Fibroblast of lung (primary cell): ENCODE measurements at places on chromosomes 12 and 14.
A peak's percentile ranks its signal among the peaks of the same experiment; 100 is the strongest.

DNA sequence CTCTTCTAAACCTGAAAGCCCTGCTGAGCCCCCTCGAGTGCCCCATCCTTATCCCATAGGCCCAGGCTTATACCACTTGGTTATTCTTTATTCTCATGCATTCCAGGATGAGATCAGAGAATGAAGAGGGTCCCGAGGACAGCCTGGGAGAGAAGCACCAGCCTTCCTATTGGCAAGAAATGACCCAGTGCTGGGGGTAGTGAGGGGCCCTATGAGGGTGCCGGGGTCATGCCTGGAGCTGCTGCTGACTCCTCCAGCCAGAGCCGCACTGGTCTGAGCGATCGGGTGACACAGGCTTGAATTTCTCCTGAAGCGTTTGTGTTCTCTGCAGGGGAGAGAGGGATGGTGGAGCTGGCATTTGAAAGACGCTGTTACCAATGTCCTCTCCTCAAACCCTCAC is 18.1 kb downstream of the MORN3 start:
- no peak for DNase-seq

- no peak for DNase-seq
Measured at GRCh38 chr12:106953352-106954250, 2.1 kb upstream of the TMEM263 start.

- peak; percentile 31 for DNase-seq
Measured at GRCh38 chr12:45122768-45123380, 72.0 kb upstream of the DBX2 start.

- DNase-seq = no peak
Measured at GRCh38 chr12:102687523-102687922, 207.2 kb upstream of the IGF1 start.

DNA sequence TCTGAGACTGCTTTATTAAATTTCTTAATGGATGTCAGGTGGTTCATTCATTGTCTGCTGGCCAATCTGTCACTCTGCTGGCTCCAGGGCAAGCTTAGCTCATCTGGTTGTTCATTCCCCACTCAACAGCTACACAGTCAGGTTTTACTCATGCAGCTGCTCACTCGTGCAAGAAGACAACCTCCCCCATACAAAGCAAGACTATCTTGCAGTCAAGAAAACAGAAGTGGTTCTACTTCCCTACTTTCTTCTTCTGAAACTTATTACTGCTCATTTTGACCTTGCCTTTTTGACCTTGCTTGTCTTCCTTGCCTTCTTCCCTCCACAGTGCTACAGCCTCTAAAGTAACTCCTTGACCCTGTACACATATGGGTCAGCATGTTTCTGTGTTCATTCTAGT is 277.9 kb downstream of the SSPN start:
- DNase-seq = no peak

DNA sequence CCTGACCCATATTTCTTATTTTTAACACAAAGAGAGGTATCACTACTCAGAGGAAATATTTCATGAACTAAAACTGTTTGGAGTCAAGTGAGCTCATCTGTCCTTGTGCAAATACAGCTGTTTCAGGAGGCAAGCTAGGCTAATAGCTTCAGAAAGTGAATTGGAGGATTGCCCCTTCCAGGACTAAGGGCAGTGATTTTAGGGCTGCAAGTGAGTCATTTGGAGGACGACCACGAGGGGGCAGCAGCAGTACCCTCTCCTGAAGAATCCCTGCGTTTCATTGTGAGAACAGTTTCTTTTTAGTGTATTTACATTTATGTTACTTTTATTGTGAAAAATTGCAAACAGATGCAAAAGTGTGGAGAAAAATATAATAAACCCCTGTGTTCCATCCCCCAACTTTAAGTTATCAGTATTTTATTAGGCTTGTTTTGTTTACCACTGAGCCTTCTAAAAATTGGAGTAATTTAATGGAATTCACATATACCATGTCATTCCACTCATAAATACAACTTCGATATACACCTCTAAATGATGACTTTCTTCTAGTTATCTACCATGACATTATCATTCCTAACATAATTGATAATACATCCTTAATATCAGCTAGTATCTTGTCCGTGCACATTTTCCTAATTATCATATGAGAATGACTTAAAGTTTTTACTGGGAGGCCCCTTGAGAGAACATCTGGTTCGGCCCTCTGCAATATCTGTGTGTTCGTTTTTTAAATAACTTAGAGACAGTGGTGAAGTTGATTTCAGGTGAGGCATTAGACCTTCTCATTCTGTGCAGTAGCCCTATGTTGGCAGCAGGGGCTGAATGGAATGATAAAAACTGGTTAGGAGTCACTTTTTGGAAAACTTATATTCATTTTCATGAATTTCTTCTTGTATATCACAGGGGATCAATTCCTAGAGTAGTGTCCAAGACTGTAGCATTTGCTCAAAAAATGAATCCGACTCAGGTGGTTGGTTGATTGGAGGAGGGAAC is 13.7 kb downstream of the FOXJ2 start:
- DNase-seq = peak; percentile 89

GRCh38 chr14:79248126-79248525 is 963.2 kb downstream of the DIO2 start:
- no peak for DNase-seq

DNA sequence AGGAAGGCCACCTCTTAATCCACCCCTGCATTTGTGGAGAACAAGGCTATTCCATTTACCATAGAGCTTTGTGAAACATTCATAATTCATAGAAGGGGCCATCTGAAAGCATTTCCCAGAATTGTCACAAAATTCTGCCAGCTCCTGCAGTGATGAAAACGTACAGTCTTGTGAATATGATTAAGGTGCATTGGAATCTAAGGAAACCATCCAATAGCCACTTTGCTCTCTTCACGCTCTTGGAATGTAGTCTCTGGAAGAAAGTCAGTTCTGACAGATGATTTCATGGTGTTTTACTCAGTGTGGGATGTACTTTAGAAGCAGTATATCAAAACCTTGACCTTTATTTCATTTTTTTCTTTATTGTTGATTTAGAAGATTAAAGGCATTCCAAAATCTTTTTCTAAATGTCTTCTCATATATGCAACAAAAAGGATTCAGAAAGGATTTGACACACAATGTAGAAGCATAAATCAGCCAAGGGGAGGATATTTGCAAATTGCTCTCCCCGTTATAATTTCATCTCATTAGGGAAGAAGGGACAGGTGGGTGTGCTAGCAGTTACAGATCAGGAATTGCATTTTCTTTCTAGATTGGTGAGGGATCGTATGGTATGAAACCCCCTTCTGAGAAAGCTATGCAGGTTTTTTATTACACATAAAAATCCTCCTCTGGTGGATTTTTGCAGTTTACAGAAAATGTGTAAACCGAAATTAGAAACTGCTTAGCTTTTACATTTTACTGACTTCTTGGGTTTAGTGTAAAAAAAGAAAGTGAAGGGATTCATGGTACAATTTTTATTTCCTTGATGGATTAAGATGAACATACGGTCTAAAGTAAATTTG is 390.2 kb downstream of the LRIG3 start:
- DNase-seq = peak; percentile 97

- peak; percentile 19 for DNase-seq
Measured at GRCh38 chr12:45655186-45655585, 74.3 kb upstream of the ARID2 start.

DNA sequence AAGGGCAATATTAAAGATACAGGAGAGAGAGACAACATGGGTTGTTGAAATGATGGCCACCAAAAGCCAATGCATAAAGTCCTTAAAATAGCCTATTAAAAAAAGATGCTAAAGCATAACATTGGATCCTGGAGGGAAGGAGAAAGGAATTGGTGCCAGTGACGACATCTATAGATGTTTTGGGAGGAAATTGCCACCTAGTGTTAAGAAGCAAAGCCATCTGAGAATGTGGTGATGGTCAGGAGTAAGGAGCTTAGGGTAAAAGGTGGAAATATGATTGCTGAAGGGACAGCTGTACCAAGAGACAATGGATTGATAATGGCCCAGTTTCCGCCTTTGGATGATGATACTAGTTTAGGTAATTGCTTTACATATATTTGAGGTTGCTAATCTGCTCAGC is 85.1 kb downstream of the TMEM30B start:
- no peak for DNase-seq

DNA sequence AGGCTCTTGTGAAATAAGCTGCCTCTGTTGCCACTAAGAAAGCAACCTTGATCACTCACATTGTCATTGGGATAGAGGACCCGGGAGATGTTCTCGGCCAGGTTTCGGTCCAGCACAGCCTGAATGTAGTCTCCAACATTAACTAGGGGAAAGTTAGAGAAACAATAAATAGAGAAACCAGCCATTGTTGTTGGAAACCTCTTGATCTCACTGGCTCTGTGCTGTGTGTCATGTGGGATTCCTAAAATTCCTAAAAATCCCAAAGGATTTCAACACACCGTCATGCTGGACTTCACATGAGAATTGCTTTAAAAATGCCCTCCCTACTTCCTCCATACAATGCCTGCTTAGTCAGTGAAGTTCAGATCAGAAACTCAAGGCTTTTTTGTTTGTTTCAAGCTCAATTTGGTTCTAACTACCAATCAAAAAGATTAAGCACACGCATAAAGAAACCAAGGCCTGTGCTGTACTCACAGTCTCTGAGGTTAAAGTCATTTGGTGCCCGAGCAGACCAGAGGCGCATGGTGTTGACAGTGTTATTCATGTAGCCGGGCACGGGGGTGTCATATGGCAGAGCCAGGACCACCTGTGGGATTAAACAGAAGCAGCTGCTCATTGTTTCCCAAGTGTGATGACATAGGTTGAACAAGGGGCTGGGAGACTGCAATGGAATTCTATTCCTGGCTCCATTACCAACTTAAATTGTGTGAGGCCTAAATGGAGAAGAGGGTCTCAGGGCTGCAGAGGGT is 23.6 kb downstream of the PYGL start:
- DNase-seq = peak; percentile 78

DNA sequence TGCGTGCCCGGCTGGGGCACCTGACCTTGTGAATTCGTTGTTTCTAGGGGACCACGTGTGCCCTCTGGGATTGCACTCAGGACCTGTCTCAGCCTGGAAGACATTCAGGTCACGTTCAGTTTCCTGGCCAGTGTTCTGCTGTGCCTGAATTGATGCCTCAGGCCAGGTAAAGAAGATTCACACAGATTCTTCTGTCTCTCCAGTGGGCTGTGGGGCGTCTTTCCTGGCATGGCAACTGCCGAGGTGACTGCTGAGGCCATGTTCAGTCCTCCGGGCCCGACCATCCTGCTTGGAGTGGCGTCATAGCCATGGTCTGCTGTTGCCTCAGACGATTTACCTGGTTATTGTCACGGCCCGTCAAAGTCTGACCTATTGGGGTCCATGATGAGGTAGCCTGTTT is 13.5 kb downstream of the ZNF605 start:
- no peak for DNase-seq

DNA sequence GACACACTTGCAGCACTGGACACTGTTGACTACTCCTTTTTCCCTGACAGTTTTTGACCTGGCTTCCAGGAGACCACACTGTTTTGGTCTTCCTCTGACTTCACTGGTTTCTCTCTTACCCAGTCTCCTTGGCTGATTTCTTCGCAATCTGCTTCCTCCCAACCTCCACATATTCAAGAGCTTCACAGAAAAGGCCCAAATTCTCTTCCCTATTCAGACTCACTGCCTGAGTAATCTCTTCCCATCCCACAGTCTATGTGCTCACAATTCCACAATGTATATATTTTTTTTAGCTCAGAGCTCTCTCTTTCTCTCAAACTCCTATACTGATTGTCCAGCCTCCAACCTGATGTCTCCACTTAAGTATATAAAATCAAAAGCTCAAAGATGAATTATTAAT is 115.4 kb downstream of the SINHCAF start:
- no peak for DNase-seq

GRCh38 chr14:36524220-36524837 is 4.3 kb upstream of the NKX2-1 start:
- no peak for DNase-seq

- DNase-seq = no peak
Measured at GRCh38 chr12:42270596-42270995, 32.5 kb upstream of the YAF2 start.

- DNase-seq = no peak
Measured at GRCh38 chr12:32296567-32296966, 102.8 kb upstream of the FGD4 start.

GRCh38 chr12:116420227-116420880 is 138.8 kb upstream of the MAP1LC3B2 start:
- no peak for DNase-seq

DNA sequence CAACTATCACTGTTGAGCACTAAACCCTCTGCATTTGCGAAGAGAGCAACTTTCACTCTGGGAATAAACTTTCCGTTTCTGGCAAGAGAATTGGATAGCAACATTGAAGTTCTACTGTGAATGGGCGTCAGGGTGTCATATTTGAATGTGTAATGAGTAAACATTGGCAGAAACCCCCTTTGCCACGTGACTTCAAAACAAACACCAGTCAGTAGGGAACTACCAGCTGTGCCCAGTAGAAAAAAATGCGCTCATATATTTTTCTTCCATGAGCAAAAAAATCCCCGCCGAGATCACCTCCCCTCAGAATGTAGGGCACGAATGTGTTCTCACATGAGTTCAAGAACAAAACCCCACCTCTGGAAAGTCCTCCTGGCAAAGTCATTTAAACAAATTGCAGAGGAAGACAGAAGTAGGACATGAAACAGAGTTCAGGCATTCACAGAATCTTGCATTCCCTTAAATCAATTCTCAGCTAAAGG is 80.6 kb downstream of the BTG1 start:
- DNase-seq = peak; percentile 74

- DNase-seq = no peak
Measured at GRCh38 chr14:93532541-93532940, 101.8 kb downstream of the UNC79 start.
